ENCODE measurements at places on chromosomes 16 and 17.

- DNase-seq = no peak
Observed at GRCh38 chr17:49969795-49970389, 902 bp downstream of the DLX4 start.

DNA sequence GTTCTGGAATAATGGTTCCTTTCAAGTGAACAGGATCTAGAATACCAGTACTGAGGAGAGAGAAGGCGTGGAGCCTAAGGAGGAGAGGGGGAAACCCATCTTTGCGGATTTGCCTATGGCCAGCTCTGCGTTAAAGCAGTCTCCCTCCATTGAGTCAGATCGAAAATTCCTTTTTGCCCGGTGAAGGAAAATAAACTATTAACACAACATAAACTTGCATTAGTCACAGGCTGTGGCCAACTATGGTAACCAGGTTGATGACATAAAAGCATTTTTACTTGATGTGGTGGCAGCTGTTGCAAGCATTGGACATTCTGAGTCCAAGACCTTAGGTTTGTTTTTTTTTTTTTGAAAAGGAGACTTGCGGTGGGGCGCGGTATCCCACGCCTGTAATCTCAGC, 8.9 kb downstream of the LDAF1 start:
- no peak for DNase-seq

DNA sequence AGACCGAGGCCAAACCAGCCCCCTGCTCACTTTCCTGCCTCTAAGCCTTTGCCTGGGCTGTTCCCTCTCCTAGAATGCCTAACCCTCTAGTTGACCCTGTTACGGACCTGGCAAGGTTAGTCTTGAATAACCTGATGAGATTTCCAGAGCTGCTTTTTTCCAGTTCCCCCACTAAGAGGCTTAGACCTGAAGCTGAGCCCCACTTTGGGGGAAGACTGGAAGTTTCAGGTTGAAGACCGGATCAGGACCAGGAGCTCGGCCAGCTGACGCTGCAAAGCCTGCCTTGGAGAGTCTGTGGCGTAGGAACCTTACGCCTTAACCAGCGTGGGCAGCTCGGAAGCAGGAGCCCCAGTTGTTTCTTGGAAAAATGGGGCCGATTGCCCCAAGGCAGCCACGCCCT, 129.8 kb downstream of the OR1D5 start:
- DNase-seq = no peak

DNA sequence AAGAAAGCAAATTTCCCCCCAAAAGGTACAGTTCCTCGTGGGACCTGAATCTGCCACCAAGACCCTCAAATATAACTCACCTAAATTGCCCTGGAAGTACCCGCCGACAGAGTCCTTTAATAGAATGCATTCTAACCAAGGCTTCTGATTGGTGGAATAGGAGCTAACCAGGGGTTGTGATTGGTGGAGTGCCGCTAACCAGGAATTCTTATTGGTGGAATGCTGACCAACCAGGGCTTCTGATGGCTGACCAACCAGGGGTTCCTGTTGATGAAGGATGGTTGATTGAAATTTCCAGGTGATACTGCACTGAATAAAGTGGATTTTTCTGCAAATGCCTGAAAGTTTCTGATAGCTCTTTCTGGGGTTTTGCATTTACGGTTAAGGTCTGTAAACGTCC, 6.5 kb downstream of the TFAP4 start:
- DNase-seq = no peak

GRCh38 chr17:82519971-82520903, 705 bp downstream of the FOXK2 start:
- no peak for DNase-seq

DNA sequence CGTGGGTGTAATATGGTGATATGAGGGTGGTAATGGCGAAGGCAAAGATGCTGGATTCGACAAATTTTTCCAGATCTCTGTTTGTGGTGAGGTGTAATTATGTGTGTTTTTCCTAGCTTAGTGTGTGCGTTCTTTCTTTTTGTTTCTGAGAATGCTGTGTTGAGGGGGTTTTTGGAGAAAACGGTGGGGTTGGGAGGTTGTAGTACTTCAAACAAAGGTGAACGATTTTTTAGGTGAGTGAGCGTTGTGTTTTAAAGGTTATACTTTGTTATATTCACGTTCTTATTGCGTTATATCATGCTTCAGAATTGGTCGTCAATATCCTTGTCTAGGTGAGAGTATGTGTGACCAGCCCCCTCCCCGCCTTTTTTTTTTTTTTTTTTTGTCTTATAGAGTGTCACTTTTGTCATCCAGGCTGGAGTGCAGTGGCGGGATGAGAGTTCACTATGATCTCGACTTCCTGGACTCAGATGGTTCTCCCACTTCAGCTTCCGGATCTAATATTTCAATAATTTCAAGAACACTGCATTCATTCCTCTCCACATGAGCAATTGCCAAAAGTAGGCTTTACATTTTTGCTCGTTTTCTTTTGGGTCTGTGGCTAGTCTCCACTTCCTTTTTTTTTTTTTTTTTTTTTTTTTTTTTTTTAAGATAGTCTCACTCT, 82.2 kb upstream of the RNU2-1 start:
- DNase-seq = no peak

- no peak for DNase-seq
Observed at GRCh38 chr16:10517868-10518267, 62.5 kb downstream of the EMP2 start.

GRCh38 chr16:51035711-51036110, 115.4 kb downstream of the SALL1 start:
- DNase-seq = no peak

- no peak for DNase-seq
Observed at GRCh38 chr17:40315206-40315605, 6.2 kb downstream of the RARA start.

- DNase-seq = no peak
Observed at GRCh38 chr16:4365014-4365406, 6.6 kb upstream of the VASN start.

GRCh38 chr17:17077861-17078732, 35.8 kb downstream of the MPRIP start:
- DNase-seq = no peak

GRCh38 chr17:81097943-81098308, 63.0 kb downstream of the BAIAP2 start:
- DNase-seq = no peak

DNA sequence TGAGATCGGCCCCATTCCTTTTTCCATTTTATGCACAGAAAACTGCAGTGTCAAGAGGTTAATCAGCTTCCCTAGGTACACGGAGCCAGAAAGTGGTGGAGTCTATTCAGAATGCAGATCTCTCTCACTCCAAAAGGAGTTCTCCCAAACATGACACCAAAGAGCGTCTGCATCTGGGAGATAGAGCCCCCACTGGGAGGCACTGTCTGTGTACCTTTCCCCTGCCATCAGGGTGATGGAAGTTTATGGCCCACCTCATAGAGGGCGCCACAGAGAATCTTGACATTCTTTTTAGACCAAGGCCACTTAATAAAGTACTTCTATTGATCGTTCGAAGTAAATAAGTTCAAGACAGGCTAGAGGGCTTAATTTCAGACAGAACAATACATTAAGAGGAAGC, 493.7 kb upstream of the ERCC4 start:
- no peak for DNase-seq

GRCh38 chr16:1559446-1559975, 26.0 kb downstream of the TMEM204 start:
- peak; percentile 37 for DNase-seq

DNA sequence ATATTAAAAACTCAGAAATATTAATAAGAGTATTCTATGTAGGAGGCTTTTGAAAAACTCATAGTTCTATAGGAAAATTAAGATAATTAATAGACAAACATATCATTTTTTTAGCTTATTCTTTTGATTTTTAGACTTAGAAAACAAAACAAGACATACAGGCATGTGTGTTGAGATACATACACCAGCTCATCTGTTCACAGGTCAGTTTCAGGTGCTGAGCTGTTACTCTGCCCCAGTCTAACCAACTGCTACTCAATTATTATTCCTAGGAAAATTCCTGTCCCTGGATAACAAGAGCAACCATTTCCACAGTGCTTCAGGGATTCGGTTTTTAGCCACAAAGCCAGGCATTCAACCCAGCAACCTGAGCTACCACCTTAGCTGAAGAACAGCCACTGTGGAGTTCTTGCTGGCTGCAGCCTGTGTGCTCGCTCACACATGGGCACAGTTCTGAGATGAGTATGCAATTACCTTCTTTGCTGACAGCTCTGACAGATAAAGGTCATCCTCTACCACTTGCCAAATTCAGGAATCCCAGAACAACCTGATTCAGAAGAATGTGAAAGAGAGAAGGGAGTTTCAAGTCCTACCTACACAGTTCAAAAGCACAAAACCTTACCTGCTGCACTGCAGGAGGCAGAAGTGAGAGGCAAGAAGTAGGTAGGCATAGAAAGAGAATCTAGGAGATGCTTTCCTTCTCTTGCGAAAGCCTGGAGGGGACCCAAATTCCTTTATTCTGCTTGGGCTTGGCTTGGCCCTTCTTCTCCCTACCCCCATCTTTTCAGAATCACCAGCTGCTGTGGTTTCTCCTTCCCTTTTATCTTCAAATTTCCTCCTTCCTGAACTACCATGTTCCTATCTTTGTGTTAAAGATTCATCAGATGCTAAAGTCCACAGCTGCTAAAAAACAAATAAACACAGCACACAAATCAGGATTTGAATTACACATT, 62.7 kb downstream of the TEX2 start:
- no peak for DNase-seq

DNA sequence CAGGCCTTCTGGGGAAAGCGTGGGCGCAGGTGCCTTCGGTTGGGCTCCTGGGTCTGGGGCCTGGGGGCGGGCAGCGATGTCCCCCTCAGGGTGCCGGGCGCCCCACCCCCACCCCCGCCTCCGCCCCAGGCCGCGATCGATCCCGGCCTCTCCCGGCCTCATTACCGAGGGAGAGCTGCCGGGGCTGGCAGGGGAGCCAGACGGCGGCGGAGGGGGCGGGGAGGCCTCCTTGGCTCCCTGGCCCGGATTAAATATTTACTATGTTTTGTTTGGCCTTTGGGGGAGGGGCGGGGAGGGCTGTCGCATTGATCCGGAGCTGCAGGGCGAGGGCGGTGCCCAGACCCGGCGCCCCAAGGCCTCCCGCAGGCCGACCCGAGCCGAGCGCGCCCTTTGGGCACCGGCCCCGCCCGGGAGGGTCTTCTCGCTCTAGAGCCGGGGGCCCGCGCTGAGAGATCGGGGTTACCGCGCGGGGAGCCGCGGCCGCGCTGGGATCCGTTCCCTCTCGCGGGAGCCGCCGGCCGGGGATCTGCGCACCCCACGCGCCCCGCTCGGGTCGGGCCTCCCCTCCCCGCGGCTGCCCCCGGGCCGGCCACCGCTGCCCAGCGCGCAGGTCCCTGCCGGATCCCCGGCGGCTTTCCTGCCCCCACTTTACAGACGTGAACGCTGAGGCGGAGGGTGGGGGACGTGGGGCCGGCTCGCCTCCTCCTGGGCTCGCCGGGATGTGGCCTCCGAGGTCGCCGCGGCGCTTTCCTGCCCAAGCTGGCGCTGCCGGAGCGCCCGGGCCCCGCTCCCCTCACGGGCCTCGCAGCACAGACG, 27.0 kb downstream of the RTN4RL1 start:
- DNase-seq = no peak

- DNase-seq = no peak
Observed at GRCh38 chr17:58265271-58265670, 15.5 kb downstream of the MPO start.

DNA sequence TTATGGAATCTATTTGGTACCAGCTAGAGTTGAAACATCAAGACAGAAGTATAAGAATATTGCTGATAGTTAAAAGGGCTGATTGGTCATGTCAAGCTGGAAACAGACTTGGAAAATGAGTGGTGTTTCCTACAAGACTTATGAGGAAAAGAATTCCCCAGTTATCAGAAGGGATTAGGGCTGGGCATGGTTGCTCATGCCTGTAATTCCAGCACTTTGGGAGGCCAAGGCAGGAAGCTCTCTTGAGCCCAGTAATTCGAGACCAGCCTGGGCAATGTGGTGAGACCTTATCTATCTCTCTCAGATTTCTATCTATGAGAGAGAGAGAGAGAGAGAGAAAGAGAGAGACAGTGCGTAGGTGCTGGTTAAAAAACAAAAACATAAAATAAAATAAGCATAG, 139.5 kb upstream of the PMFBP1 start:
- DNase-seq = no peak

DNA sequence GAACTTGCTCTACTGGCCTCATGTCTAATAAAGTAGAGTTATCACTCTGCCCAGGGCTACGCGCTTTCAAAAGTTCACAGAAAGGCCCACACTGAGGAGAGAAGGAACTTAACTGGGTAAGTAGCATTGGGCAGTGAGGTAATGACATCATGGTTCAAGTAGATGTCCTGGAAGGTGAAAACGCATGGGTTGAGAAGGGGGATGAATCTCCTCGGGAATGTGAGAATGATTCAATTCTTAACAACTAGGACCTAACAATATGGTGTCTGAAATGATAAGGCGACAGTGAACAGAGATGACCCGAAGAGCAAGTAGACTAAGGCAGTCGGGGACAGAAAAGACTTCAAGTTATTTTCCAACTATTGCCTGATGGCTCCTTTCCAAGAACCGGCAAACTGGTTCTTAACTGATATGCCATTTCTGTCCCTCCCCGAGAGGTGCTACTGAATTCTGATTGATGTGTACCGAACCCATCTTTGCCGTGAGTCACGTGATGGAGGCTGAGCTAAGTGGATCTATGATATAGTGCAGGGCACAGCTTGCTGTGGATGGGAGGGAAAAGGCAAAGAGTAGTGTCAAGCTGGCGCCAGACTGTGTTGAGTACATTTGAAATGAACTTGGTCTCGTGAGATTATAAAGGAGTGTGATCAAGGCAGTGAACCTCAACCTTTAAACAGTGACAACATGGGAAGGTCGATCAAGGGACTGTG, 44.1 kb downstream of the MARCHF10 start:
- no peak for DNase-seq

DNA sequence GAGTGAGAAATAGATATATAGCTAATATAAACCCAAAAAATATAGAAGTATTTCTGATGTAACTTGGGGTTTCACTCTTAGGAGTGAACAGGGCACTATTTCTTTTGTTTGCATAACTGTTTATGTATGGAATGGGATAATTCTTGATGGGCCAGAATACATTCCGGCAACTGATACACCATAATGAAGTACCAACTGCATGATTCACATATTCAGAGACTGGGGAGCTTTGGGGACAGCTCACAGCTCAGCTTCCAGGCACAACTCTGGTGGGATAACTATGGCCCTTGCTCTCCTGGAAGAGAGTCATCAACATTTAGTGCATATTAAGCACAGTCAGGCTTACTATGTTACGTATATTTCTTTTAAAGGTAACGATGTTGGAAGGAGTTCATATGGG, 42.1 kb upstream of the ADCY7 start:
- DNase-seq = no peak

GRCh38 chr17:69857412-69857835, 217.6 kb upstream of the KCNJ16 start:
- DNase-seq = no peak

Data from CD4-positive, alpha-beta T cell treated with Interleukin-15 for 4 hours (primary cell).